ENCODE measurements at places on chromosomes 11 and 22. TPM values are rescaled to one million over a fixed set of nuclear protein-coding genes. Genes with fewer than 3 reads are reported as not detected.

Gene FZD4
- 8.9 TPM for total RNA-seq

Gene KRTAP5-1
- total RNA-seq: not detected

Gene CENATAC
- total RNA-seq: 34.5 TPM

Gene IRAG1
- total RNA-seq: 2.5 TPM

Gene C11orf52
- not detected for total RNA-seq

Gene SPINDOC
- total RNA-seq: 84.7 TPM

Gene ATXN10
- 163 TPM for total RNA-seq

Gene EMSY
- 29.0 TPM for total RNA-seq

Gene CDC42EP2
- 19.0 TPM for total RNA-seq

Gene CCDC89
- not detected for total RNA-seq

Gene FIBIN
- total RNA-seq: 0.66 TPM

Gene PTPMT1
- 87.0 TPM for total RNA-seq

Gene KRTAP5-7
- not detected for total RNA-seq

Gene RCOR2
- total RNA-seq: 60.1 TPM

Gene ACAD8
- total RNA-seq: 62.3 TPM

Gene RIMBP3B
- total RNA-seq: 0.04 TPM

Gene UCP2
- total RNA-seq: 76.9 TPM

Gene KCNJ1
- not detected for total RNA-seq

Gene INPP5J
- total RNA-seq: 11.2 TPM

Gene SLC5A4
- total RNA-seq: not detected

Data from GM23338 (cell line).